ENCODE measurements at places on chromosomes 2 and 18.

- DNase-seq: no peak
Measured at GRCh38 chr2:49045083-49045482, 109.2 kb downstream of the FSHR start.

DNA sequence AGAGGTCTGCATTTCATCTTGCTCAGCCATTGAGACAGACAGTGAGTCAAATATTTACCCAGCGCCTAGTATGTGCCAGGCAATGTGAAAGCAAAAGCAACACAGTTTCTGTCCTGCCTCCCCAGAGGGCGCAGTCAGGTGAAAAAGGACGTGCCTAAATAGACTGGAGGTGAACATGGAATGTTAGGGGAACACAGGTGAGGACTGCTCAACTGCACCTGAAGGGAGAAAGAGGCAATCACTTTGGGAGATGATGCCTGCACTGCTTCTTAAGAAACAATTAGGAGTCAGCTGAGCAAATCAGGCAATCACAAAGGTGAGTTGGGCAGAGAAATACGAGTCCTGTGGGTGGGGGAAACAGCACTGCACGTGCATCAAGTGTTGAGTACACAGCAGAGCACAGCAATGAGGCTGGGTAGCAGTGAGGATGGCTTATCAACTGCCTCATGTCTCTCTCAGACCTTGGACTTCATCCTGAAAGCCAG is 218.3 kb upstream of the SMAD7 start:
- no peak for DNase-seq

GRCh38 chr2:192126912-192127311 is 67.8 kb downstream of the TMEFF2 start:
- no peak for DNase-seq

DNA sequence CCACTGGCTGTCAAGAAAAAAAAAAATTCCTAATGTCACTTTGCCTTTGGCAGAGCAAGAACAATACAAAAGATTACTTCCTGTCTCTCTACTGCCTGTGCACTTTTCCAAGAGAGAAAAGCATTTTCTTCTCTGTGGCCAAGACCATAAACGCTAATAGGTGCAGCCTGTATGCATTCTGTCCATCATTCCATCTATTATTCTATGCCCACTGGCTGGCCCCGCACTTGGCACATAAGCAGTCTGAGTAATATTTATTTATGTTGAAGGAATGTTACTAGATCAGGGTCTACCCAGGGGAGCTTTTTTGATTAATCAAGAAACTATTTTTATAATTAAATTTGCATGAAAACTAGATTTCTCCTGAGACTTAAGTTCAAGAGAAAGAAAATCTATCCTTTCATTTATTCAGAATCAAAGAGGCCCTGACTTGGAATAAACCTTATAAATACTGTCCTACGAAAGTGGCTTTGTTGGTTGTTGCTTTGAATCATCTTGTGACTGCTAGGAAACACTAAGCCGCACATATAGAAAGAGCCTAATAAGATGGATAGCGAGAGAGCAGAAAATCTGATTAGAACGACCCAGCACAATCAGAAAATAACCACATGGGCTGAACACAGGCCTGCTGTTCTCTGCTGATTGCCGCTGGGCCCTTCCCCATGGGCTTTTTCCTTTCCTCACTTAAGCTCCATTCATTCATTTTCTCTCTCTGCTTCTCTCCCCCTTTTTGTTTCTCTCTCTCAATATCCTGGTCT is 59.4 kb downstream of the MMADHC start:
- DNase-seq: no peak

DNA sequence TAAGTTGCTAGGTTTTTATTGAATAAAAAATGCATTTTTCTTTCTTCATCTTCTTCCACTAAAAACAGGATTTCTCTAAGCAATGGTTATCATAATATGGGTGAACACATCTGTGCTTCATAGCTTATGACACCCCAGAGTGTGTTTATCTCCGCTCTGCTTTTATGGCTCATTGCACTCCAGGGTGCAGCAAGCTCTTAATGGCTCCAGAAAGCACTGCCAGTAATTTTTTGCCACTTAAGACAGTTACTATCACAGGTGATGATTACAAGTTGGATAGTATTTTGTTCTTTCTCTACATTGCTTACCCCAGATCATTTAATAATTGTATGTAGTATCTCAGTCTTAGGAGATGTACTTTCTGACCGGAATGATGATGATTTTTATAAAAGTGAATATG is 239.3 kb upstream of the CDH20 start:
- DNase-seq: no peak

DNA sequence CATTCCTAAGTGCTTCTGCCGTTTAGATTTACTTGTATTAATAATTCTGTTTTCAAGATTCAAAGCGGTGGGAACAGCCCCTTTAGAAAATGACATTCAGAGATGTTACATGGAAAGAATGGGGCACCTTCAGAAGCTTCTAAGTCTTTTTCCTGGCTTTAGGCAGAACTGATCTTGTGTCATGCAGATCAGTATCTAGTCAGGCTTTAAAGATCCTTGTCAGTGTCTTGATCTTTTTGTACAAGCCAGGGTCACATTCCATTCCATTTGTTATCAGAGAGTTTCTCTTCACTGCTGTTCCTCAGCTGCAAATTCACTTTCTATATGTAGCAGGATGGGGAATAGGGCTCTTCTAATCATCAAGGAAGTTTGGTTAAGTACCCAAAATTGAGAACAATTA is 275.3 kb downstream of the DCC start:
- DNase-seq: no peak

- DNase-seq: peak; percentile 42
Measured at GRCh38 chr2:28952836-28953211, 28.3 kb upstream of the TOGARAM2 start.

GRCh38 chr2:230960026-230960425 is 35.0 kb upstream of the GPR55 start:
- DNase-seq: no peak

DNA sequence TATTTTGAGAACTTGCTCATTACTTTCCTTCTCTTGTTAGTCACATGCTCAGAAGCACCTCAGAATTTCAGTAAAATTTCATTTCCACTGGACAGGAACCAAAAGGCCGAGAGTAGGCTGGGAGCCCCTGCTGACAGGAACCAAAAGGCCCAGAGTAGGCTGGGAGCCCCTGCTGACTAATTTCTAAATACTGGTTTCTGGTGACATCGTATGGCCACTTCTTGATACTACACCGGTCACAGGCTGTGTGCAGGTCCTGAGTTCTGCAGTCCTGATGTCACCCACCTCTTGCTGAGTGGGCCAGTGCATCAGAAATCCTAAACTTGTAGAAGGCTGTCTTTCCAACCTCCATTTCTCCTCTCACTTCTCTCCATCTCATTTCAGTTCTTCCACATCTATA is 17.7 kb upstream of the EN1 start:
- DNase-seq: peak; percentile 55

GRCh38 chr2:10864861-10865636 is 46.7 kb upstream of the KCNF1 start:
- DNase-seq: no peak

GRCh38 chr2:156437272-156437930 is 1.2 kb downstream of the GPD2 start:
- no peak for DNase-seq

- DNase-seq: no peak
Measured at GRCh38 chr18:33014060-33014796, 241.4 kb upstream of the KLHL14 start.

DNA sequence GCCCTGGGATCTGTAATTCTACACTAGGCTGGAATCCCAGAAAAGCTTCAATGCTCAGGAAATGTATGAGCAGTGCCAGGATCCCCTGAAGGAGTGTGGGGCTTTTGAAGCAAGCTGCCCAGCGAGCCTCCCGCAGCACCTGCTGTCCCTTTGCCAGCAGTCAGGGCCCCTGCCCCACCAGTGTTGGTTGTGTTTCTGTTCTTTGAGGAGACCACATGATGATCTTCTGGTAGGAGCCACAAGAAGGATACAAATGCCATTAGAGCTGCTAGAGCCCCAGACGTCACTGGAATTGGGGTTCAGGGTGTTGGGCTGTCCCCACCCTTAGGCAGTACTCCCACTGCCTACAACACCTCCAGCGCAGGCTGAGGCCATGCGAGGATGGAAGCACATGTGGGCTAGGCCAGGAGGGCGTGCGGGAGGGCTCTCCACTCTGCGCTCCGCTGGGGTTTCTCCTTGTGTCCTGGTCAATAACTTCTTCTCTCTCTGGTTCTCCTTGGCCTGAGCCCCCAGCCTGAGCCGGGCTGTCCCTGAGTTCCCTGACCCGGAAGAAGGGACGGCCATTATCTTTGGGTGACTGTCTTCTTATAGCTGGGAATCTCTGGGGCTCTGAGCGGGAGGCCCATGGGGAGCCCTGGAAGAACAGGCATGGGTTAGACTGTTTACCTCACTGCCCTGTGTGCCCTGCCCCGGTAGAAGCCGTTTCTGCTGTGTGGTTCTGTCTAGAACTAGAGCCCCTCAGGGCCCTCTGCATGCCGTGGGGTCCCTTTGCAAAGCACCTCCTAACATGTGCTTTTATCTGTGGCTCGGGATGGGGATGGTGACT is 73.9 kb downstream of the LRRFIP1 start:
- no peak for DNase-seq

DNA sequence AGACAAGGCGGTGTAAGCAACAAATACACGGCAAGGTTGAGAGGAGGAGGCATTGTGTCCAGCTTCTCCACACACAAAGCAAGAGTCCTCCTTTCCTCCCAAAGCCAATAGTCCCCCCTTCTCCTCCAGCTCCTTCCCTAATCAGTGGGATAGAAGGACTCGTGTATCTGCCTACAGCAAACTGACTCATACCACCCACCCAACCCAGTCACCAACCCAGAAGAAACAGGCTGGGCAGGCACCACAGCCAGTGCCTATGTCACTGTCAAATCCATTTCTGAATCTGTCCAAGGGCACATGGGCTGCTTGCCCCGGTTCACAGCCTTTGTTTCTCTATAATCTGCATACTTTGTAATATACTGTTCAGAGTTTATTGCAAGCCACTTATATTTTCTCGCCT is 19.2 kb upstream of the NMS start:
- DNase-seq: no peak

GRCh38 chr2:1989216-1989615 is 244.9 kb upstream of the PXDN start:
- peak; percentile 5 for DNase-seq

DNA sequence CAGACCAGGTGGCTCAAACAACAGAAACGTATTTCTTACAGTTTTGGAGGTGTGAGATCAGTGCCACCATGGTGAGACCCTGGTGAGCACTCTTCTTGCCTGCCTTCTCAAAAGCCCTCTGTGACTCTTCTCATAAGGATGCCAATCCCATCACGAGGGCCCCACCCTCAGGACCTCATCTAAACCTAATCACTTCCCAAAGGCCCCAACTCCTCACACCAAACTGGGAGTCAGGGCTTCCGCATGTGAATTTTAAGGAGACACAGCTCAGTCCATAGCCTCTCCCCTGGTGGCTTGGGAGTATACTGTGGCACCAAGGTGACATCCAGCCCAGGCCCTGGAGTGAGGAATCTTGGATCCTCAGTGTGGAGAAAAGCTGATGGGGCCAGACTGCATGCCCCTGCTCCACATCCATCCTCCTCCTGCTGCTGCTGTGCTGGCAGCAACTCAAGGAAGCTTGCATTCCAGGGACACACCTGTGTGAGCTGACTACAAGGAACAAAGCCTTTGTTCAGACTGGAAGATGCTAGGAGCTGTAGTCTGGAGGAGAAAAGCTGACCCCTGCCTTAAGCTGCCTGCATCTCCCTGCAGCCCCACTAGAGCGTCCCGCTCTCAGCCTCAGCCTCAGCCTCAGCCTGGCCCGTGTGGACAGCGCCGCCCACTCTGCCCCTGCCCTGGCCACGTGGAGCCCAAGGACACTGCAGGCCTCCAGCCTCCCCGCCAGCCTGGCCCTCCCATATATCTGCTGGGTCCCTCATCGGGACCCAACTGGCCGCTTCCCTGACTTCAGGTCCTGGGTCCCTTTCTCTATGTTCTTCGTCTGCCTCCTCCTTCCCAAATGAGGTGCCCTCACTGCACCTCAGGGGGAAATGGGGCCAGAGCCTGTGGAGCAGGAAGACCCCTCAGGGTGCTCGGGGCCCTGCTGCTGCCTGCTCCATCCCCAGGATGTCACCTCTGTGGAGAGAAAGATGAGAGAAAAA is 87.8 kb upstream of the RAB6C start:
- no peak for DNase-seq

GRCh38 chr2:239937866-239938640 is 87.1 kb downstream of the NDUFA10 start:
- no peak for DNase-seq

- DNase-seq: no peak
Measured at GRCh38 chr2:71906357-71906973, 241.2 kb downstream of the CYP26B1 start.

GRCh38 chr2:3692375-3692774 is 11.0 kb upstream of the DCDC2C start:
- DNase-seq: peak; percentile 58

- no peak for DNase-seq
Measured at GRCh38 chr18:48724442-48724841, 185.6 kb downstream of the CTIF start.

GRCh38 chr2:119179202-119179601 is 20.7 kb upstream of the C1QL2 start:
- peak; percentile 36 for DNase-seq

GRCh38 chr2:138421971-138422335 is 79.6 kb upstream of the SPOPL start:
- peak; percentile 83 for DNase-seq

GRCh38 chr18:55247032-55247431 is 287.8 kb upstream of the CCDC68 start:
- DNase-seq: no peak

DNA sequence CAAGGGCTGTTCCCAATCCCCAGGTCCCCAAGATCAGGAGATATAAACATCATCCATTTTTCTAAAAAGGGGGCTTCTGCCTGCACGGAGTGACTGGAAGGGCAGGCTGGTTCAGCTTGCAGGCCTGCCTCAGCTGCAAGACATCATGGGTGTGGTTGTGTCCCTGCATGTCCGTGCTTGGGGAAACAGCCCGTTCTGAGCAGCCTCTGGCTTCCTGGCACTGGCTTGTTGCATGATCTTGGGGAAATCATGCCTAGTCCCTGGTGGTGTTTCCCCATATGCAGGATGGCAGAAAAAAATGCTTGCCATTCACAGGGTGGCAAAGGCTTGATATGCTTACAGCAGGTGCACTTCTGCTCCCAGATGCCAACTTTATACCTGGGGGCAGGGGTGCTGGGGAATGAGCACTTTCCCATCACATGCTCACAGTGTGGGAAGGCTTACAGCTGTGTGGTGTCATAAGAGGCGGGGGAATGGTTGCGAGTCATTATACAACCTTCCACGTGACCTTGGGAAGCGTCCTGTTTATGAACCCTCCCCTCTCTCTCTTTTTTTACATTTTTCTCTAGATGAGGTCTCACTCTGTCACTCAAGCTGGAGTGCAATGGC is 7.2 kb downstream of the PCARE start:
- no peak for DNase-seq

DNA sequence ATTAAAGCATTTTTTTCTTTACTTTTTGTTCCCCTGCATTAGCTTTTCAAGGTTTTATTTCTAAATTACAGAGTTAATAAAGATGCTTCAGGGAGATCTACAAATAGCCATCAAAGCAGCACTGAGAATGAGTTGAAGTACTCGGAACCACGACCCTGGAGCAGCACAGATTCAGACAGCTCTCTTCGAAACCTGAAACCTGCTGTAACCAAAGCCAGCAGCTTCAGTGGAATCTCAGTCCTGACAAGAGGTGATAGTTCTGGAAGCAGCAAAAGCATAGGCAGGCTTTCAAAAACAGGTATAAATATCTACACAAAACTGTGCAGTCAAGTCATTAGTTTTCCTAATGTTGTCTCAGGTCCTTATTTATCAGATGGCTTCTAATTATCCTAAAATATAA is 102.8 kb upstream of the UBXN4 start:
- DNase-seq: no peak

GRCh38 chr2:147659051-147659450 is 185.8 kb upstream of the ACVR2A start:
- no peak for DNase-seq

Measured in T47D (cell line).